Stomach (tissue), 19 donors: ENCODE measurements at places on chromosomes 13 and 19.
A peak's percentile ranks its signal among the peaks of the same experiment; 100 is the strongest.

- DNase-seq = no peak
Measured at GRCh38 chr19:43664018-43664417, 6.0 kb downstream of the PLAUR start.

DNA sequence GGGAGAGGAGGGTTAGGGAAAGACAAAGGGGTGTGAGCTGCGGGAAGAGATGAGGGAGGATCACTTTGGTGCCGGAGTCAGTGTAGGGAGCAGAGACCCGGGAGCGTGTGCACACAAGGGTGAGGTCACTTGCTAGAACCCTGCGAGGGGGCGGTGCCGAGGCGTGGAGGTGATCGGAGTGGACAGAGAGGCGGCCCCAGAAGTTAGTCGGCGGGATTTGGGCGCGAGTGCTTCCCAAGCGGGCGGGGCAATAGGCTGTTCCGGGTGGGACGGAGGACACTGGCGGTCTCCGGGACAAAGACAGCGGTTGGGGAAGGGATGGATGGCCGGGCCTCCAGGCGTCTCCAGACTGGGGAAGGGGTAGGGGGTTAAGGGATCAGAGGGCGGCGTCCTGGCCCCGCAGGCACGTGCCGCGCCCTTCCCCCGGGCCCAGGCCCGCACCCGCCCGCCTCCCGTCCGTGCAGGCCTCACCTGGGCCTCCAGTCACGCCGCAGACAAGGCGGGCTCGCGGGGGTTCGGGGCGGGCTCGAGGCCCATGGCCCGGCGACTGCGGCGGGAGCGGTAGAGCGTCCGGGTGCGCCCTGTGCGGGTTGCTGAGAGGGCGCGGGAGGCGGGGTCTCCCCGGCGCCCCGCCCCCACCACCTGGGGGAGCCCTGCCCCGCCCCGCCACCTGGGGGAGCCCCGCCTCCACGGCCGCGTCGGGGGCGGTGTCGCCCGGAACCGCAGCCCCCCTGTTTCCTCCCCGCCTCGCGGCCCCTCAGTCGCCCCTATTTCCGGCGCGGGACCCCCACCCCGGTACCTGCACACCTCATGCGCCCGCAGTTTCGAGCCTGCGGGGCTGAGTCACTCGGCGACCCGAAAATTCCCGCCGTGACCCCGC is at the start of gene LPAR2:
Gene LPAR2 (minus strand): TSS at position 600 of the 880 bp plus-strand sequence. CDS start 945 bp downstream, outside the sequence.
- DNase-seq = peak; percentile 90

GRCh38 chr13:84659359-84659661 is 777.0 kb upstream of the SLITRK1 start:
- DNase-seq = no peak

DNA sequence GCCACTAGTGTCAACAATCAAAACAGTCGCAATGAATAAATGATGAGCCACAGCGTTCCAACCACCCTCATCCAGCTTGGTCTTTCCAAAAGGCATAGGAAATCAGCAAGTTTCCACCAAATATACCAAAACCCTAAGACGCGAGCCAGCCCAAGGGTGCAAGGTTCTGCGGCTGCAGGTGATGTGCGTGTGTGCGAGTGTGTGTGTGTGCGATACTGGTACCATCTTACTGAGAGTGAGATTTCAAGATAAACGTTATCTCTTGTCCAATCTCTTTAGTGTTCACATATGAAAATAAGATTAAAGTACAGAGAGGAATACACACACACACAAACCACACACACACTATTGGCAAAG is 895 bp upstream of the TRPC4 start:
- no peak for DNase-seq

DNA sequence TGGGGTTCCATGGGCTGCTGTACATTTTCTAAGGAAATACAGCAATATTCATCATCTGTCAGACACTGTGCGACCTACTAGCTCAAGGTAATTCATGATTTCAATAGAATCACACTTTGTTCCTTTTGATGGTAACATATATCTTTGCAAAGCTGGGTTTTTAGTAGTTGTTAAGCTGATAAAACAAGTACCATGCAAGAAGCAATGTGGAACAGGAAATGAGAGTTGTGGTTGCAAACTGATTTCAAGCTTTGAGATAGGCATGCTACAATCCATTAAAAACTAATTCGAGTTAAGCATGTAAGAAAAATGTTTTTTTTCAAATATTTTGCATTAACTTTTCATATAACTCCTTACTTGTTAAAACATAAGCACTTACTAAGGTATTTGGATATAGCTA is 6.8 kb upstream of the MBNL2 start:
- DNase-seq = no peak

GRCh38 chr19:13981988-13982501 is 24.1 kb downstream of the RFX1 start:
- DNase-seq = no peak

GRCh38 chr13:98650396-98651107 is 73.6 kb upstream of the STK24 start:
- DNase-seq = peak; percentile 93

GRCh38 chr19:1026783-1027649 is 608 bp downstream of the CNN2 start:
- DNase-seq = peak; percentile 69

DNA sequence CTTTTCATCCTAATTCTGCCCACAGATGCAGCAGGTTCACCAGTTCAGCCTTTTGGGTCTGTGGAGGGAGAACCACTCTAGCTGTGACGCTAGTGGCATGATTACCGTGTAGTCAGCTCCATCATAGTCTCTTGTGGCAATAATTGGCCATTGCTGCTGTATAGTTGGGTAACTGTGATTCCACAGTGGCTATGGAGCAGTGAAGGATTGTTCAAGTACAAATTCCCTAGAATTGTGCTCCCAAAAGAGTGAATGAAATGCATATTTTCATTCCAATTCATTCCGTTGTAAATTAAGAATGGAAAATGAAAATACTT is 856 bp downstream of the TEX26 start:
- no peak for DNase-seq

GRCh38 chr13:39501702-39502324 is 101.2 kb downstream of the LHFPL6 start:
- no peak for DNase-seq

DNA sequence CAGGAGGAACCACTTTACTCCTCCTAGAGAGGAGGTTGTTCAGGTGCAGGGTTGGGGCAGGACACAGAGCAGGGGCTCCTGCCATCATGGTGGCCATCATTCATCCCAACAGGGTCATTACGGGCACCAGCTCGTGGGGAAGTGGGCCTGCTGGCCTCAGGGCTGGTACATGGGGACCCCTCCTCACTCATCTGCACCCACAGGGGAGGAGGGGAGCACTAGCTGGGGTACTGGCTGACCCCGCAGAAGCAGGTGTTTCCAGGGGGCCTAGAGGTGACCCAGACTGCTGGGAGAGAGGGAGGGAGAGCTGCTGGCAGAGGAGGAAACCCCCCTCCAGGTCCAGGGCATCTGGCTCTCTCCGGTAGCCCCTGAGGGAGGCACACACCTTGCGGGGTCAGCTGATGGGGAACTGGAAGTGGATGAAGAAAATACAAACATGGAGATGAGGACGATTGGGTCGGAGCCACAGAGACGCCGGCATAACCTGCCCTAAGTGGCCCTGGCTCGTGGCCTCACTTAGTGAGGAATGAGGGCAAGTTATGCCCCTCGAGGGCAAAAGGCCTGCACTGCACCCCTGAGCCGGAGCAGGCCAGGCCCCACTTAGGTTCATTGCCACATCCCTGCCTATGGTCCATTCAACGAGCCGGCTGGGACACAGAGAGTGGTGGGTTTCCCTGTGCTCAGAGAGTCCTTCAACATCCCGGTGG is 76.2 kb downstream of the SOX1 start:
- no peak for DNase-seq

GRCh38 chr19:46451352-46451751 is 20.0 kb downstream of the PNMA8A start:
- DNase-seq = no peak

GRCh38 chr19:42563352-42564210 is 31.1 kb downstream of the CEACAM8 start:
- DNase-seq = peak; percentile 70

- DNase-seq = no peak
Measured at GRCh38 chr19:49337267-49338022, 2.2 kb downstream of the CD37 start.
